ENCODE measurements at places on chromosomes 4 and X.

GRCh38 chr4:166594326-166594946 is 639.9 kb downstream of the SPOCK3 start:
- no peak for DNase-seq

DNA sequence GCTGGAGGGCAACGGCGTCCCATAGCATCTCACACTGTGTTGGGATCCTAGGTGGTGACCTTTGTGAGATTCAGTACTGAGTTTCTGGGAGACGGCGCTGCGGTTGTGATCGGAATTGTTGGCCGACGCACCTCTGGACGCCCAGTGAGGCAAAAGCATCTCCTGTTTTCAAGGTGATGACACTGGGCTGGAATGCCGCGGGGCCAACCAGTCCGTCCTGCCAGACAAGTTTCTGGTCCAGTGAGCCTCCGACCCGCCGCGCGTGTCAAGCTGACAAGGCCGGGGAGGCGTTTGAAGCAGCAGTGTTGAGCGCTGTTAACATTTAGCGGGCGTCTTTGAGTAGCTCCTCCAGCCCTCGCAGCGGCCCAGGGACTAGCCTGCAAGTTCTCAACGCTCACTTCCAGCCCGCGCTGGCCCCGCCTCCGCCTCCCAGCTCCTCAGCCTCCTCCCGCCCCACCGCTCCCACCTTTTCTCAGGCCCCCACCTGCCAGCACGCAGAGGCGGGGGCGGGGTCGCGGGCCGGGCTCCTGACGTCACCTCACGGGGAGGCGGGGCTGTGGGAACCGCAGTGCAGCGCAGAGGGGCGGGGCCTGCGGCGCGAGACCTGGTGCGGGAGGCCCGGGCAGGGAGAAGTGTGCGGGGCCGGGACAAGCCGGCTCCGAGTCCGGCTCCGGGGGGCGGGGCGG is 482 bp upstream of the CDS1 start:
- DNase-seq = peak; percentile 93

DNA sequence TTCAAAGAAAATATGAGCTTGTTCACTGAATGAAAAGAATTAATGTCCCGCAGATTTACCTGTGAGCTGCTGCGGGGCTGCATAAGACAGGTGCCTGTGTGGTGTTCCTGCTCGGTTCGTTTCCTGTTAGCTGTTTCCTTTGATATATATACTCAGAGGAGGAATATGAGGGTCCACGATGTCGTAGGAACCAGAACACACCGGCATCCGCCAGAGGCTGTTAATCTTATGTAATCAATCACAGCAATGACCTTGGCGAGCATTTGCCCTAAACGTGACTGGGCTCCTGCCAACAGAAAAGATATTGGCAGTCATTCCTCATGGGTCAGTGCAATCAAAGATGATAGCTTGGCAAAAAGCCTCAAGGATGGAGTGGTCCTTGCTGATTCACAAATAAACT is 260.1 kb downstream of the EVC2 start:
- DNase-seq = peak; percentile 30

GRCh38 chrX:41258871-41259270 is 75.1 kb upstream of the DDX3X start:
- peak; percentile 64 for DNase-seq

GRCh38 chr4:138298866-138299265 is 56.7 kb upstream of the SLC7A11 start:
- DNase-seq = no peak

GRCh38 chr4:120003193-120003592 is 63.5 kb downstream of the MAD2L1 start:
- DNase-seq = no peak

- no peak for DNase-seq
Measured at GRCh38 chr4:102217775-102218355, 127.4 kb downstream of the SLC39A8 start.

- no peak for DNase-seq
Measured at GRCh38 chr4:31678356-31678755, 958.2 kb downstream of the PCDH7 start.

- no peak for DNase-seq
Measured at GRCh38 chr4:65943076-65943475, 272.8 kb upstream of the EPHA5 start.

DNA sequence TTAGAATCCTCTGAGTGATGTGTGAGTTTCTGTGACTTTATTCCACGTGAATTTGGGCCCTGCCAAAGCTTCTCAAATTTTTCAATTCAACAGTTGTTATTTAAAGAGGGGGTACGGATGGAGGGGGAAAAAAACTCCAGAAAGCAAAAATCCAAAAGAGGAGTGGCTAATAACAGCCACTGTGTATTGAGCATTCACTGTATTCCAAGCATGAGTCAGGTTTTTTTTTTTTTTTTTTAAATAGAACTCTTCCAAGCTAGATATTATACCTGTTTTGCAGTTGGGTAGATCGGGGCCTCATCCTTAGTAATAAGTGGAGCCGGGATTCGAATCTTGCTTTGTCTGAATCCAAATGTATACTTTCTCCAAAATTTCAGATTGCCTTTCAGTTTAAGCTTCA is 6.4 kb upstream of the RHOH start:
- no peak for DNase-seq

GRCh38 chr4:117654079-117654478 is 380.2 kb upstream of the NDST3 start:
- no peak for DNase-seq

DNA sequence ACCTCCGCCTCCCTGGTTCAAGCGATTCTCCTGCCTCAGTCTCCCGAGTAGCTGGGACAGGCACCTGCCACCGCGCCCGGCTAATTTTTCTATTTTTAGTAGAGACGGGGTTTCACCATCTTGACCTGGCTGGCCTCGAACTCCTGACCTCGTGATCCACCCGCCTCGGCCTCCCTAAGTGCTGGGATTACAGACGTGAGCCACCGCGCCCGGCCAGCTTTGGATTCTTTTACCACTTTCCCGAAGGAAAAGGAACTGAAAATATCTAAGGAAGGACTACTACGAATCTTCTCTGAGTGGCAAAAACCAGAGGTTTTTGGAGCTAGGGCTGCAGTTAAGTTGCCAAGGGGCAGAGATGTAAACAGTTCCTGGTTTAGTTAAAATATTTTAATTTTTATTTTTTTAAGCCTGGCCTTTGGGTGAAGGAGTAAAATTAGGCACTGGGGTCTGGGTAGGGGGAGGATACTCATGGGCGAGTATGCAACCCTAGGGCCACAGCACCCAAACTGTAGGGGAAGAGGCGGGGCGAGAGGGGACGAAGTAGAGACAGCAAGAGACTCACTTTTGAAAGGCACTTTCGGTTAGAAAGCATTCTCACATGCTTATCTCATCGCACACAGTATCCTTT is 525 bp upstream of the CISD2 start:
- no peak for DNase-seq

GRCh38 chr4:118936406-118936805 is 47.8 kb downstream of the SYNPO2 start:
- DNase-seq = no peak

GRCh38 chr4:98932539-98932938 is 3.6 kb upstream of the EIF4E start:
- DNase-seq = no peak

- peak; percentile 67 for DNase-seq
Measured at GRCh38 chr4:1449475-1449832, 43.2 kb upstream of the NKX1-1 start.

DNA sequence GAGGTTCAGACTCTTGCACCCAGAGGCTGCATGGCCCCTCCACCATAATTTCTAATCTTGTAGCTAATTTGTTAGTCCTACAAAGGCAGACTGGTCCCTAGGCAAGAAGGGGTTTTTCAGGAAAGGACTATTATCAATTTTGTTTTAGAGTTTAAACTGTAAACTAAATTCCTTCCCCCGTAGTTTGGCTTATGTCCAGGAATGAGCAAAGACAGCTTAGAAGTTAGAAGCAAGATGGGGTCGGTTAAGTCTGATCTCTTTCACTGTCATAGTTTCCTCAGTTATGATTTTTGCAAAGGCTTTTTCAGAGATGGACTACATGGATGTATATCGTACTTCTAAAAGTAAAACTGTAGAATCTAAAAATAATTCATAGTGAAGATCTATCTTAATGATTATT is 258.1 kb upstream of the IL1RAPL1 start:
- DNase-seq = no peak

GRCh38 chr4:34419871-34420270 is 1824.4 kb downstream of the ARAP2 start:
- DNase-seq = no peak
